Omental fat pad (tissue), 4 donors: ENCODE measurements at places on chromosomes 5 and 9. TPM values are rescaled to one million over a fixed set of nuclear protein-coding genes. Genes with fewer than 3 reads are reported as not detected.

- DNase-seq = peak; percentile 56
Observed at GRCh38 chr5:38420691-38421390, 135.6 kb downstream of the LIFR start.

- DNase-seq = no peak
Observed at GRCh38 chr5:81755320-81755719, 4.4 kb upstream of the SSBP2 start.

DNA sequence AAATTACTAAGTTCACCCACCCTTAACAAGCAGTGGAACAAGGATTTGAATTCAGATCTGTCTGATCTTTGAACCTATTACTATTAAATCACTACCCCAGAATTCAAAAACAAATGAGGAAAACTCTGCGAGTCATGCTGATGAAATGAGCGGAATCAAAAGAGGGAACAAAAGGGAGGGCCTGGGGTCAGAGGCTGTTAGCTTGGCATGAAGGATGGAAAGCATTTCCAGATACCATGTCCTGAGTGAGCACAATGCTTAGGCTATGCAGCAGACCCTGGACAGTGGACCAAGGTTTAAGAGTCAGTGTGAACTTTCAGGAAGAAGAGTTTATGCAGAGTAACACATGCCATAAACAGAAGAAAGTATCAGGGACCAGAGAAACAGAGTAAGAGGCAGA lies 30.5 kb downstream of the GRIA1 start:
- no peak for DNase-seq

IFNA2 gene
- 0.75 TPM for total RNA-seq

GRCh38 chr9:78303377-78304062 lies 6.6 kb downstream of the PSAT1 start:
- DNase-seq = no peak

- DNase-seq = no peak
Observed at GRCh38 chr9:136896027-136896426, 9.7 kb downstream of the TRAF2 start.

SPEF2 gene
- 6.9 TPM for total RNA-seq

GNPDA1 gene
- 33.8 TPM for total RNA-seq
